ENCODE measurements at places on chromosomes 12 and 14.

DNA sequence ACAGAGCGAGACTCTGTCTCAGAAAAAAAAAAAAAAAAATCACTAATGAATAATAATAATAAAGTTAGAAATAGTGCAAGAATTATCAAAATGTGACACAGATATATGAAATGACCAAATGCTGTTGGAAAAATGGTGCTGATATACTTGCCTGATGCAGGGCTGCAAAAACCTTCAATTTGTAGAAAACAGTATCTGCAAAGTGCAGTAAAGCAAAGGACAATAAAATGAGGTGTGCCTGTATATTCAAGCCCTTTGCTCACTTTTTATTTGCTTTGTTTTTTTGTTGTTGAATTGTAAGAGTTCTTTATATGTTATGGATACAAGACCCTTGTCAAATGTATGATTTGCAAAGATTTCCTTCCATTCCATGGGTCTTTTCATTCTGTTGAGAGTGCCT, 9.0 kb upstream of the PAPOLA start:
- no peak for DNase-seq
- no peaks in the 10 kb centered on the region for H3K4me1 ChIP-seq
- no peak overlapping the region for H3K27ac ChIP-seq
- H3K36me3 ChIP-seq: no peaks in the 10 kb centered on the region
- no peaks in the 10 kb centered on the region for H3K27me3 ChIP-seq
- no peak overlapping the region for H3K4me3 ChIP-seq

- no peaks in the 10 kb centered on the region for H3K36me3 ChIP-seq
- H3K4me1 ChIP-seq: no peaks in the 10 kb centered on the region
- DNase-seq: no peak
- H3K27me3 ChIP-seq: no peaks in the 10 kb centered on the region
- no peak overlapping the region for H3K4me3 ChIP-seq
Measured at GRCh38 chr12:116126610-116127009, 150.9 kb downstream of the MED13L start.

DNA sequence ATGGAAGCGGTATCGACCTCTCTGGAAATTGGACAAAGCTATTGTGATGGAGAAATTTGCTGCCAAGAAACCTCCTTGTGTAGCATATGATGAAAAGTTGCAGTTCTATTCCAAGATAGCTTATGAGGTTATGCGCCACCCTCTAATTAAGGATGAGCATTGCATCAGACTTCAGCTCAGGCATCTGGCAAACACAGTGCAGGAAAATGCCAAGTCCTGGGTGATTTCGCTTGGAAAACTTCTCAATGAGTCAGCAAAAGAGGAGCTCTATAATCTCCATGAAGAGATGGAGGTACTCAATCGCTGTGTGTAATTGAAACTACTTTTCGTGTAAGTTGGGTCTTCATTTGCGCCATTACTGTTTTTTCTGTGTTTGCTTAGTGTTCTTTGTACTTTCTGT, 51.2 kb downstream of the DNAH10 start:
- no peak overlapping the region for H3K4me3 ChIP-seq
- H3K27me3 ChIP-seq: no peaks in the 10 kb centered on the region
- H3K4me1 ChIP-seq: no peaks in the 10 kb centered on the region
- no peaks in the 10 kb centered on the region for H3K36me3 ChIP-seq
- H3K27ac ChIP-seq: no peak overlapping the region

- H3K27ac ChIP-seq: peak overlapping the region; percentile 90
- DNase-seq: peak; percentile 90
- peaks cover 8% of the 10 kb centered on the region for H3K36me3 ChIP-seq
- H3K27me3 ChIP-seq: no peaks in the 10 kb centered on the region
- peak overlapping the region; percentile 86 for H3K4me3 ChIP-seq
Measured at GRCh38 chr12:120538281-120539156, 4.4 kb downstream of the RNF10 start.

DNA sequence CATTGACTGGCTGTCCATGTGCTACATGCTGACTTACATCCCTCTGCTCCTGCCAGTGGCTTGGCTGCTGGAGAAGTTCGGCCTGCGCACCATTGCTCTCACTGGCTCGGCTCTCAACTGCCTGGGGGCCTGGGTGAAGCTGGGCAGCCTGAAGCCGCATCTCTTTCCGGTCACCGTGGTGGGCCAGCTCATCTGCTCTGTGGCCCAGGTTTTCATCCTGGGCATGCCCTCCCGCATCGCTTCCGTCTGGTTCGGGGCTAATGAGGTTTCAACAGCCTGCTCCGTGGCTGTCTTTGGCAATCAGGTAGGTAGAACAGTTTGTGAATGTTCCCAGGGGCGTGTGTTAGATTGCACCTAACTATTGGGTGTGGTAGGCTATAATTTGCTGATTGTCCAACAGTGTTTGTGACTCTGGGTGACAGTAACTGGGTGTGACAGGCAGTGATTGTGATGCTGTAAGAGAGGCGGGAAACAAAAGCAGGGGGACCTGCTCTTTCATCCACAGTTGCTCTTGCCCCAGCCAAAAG, 981 bp downstream of the FLVCR2 start:
- no peak for DNase-seq
- peaks cover 12% of the 10 kb centered on the region for H3K4me1 ChIP-seq
- H3K27me3 ChIP-seq: no peaks in the 10 kb centered on the region
- peak overlapping the region; percentile 63 for H3K27ac ChIP-seq

DNA sequence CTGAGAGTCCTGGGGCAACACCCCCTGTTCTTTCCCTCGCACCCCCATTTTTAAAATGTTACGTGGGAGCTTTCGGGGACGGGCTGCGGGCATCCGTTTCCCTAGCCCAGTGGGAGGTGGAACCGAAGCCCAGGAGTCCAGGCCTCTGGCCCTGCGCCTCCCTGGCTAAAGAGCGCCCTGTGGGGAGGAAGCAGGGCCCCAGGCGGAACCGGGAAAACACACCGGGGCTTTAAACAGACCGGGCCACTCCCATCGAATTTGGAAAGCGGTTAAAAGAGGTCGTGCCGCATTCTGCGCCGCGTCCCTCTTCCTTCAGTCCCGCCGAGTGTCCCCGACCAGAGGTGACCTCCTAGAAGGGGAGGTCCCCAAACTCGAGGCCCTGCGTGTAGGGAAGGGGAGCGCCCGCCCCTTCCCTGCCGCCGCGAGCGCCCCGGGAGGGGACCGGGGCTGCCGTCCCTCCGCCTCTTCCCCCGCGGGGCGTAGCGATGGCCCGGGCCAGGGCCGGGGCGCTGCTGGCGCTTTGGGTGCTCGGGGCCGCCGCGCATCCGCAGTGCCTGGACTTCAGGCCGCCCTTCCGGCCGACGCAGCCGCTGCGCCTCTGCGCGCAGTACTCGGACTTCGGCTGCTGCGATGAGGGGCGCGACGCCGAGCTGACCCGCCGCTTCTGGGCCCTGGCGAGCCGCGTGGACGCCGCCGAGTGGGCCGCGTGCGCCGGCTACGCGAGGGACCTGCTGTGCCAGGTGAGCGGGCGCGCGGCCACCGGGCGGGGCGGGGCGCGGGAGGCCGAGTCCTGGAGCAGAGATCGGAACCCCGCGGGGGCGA, at the start of gene HHIPL1:
Gene HHIPL1, plus strand, starts transcription at position 407 of the 822 bp plus-strand sequence. Its CDS starts 79 bp downstream, at position 486.
- H3K4me1 ChIP-seq: no peaks in the 10 kb centered on the region
- peak within 1 kb of the TSS; percentile 45 for H3K4me3 ChIP-seq
- H3K36me3 ChIP-seq: no peaks in the 10 kb centered on the region
- no peak within 1 kb of the TSS for H3K27ac ChIP-seq
- DNase-seq: no peak

GRCh38 chr12:3218228-3219171, 141.3 kb downstream of the TSPAN9 start:
- H3K27ac ChIP-seq: peak overlapping the region; percentile 90
- H3K27me3 ChIP-seq: no peaks in the 10 kb centered on the region
- no peaks in the 10 kb centered on the region for H3K4me1 ChIP-seq
- H3K36me3 ChIP-seq: no peaks in the 10 kb centered on the region
- H3K4me3 ChIP-seq: no peak overlapping the region
- DNase-seq: peak; percentile 93

GRCh38 chr12:62296001-62296400, 35.8 kb downstream of the USP15 start:
- H3K27ac ChIP-seq: no peak overlapping the region
- H3K4me3 ChIP-seq: no peak overlapping the region
- peaks cover 22% of the 10 kb centered on the region for H3K36me3 ChIP-seq
- peaks cover 32% of the 10 kb centered on the region for H3K4me1 ChIP-seq
- DNase-seq: no peak

- H3K4me1 ChIP-seq: no peaks in the 10 kb centered on the region
- no peak overlapping the region for H3K4me3 ChIP-seq
- H3K36me3 ChIP-seq: no peaks in the 10 kb centered on the region
- no peaks in the 10 kb centered on the region for H3K27me3 ChIP-seq
- H3K27ac ChIP-seq: no peak overlapping the region
Measured at GRCh38 chr12:92470608-92471021, 232.2 kb upstream of the PLEKHG7 start.

DNA sequence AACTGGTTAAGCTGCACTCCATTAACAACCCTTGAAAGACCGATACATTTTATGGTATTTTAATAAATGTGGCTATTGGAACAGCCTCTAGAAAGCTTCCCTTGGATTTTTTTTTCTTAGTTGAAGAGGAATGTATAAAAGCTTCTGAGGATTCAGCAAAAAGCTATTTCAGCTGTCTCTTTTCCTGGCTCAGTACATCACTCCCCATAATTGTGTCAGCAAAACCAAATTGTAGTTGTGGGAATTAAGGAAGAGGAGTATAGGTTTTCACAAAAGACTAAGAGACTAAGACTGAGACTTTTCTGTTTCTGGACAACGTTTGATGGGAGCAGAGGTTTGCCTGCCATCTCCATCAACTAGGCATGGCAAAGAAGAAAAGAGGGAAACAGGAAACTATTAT, 106.5 kb downstream of the C12orf50 start:
- H3K36me3 ChIP-seq: no peaks in the 10 kb centered on the region
- no peak for DNase-seq
- H3K4me1 ChIP-seq: no peaks in the 10 kb centered on the region
- H3K27me3 ChIP-seq: no peaks in the 10 kb centered on the region
- H3K27ac ChIP-seq: no peak overlapping the region

DNA sequence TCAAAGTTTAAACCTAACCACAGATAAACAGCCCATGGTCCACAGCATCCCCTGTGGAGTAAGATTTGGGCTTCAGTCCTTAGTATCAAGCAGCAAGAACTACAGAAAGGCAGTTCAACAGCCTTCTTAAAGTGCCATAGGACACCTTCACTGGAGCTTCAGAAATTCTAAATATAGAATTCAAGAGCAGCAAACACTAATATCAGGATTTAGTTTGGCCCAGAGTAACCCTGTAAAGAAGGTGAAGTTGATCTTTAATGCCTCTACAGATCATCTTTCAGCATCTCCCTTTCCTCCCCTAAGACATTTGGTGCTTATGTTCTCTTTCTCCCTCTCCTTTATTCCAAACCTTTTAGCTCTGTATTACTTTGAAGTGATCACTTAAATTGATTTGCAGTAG, 59.5 kb upstream of the ARHGAP5 start:
- H3K4me1 ChIP-seq: peaks cover 12% of the 10 kb centered on the region
- no peaks in the 10 kb centered on the region for H3K27me3 ChIP-seq
- no peak overlapping the region for H3K27ac ChIP-seq

DNA sequence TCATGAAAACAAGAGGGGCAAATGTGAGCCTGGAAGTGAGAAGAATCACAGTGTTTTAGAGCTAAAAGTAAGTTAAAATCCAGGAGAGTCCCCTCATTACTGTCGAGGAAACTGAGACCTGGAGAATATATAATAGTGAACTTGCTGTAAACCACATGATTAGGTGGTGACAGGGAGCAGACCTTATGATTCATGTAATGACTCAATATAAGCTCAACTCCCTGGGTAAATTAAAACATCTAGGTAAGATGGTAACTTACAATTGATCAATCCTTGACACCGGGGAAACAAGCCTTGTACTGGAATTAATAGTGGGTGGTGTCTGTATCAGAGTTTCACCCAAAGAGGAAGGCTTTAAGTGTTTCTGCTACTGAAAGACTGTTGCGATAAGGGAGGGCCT, 269.3 kb downstream of the SNAPC1 start:
- H3K27me3 ChIP-seq: no peaks in the 10 kb centered on the region
- H3K27ac ChIP-seq: no peak overlapping the region
- DNase-seq: no peak
- H3K36me3 ChIP-seq: no peaks in the 10 kb centered on the region
- H3K4me3 ChIP-seq: no peak overlapping the region
- no peaks in the 10 kb centered on the region for H3K4me1 ChIP-seq

DNA sequence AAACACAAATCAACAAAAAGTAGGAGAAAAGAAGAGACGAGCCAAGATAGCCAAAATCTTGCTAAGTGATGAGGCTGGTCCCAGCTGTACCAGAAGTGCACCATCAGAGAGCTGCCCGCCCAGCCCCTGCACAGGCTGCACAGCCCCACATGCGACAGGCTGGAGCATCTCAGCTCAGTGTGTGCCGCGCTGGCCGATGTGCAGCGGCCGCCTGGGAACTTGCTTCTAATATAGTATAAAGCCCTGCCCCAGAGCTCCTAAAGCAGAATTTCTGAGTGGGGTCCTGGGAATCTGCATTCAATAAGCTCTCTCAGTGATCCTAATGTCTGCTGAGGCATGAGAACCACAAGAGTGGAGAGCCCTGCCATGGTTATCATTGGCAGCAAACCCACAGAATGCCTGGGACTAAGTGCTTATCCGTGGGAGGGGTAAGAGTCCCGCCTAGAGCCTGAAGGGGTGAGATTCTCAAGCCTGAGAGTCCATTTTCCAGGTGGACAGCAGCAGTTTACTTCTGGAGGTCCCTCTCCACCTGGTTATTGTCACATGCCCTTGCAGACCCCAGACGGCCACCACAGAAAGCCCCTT, 171.6 kb downstream of the DPF3 start:
- H3K4me1 ChIP-seq: no peaks in the 10 kb centered on the region
- H3K27me3 ChIP-seq: no peaks in the 10 kb centered on the region
- no peak overlapping the region for H3K27ac ChIP-seq

DNA sequence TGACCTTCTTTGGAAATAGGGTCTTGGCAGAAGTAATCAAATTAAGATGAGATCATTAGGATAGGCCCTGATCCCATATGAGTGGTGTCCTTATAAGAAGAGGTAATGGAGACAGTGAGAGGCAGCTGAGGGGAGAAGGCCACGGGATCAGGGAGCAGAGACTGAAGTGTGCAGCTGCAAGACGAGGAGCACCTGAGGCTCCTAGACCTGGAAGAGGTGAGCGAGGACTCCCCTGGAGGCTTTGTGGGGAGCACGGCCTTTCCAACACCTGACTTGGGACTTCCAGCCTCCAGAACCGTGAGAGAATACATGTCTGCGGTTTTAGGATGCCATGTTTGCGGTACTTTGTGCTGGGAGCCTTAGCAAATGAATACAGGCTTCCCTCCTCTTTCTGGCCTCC, 37.5 kb downstream of the LRTM2 start:
- no peak overlapping the region for H3K4me3 ChIP-seq
- DNase-seq: no peak
- H3K36me3 ChIP-seq: no peaks in the 10 kb centered on the region
- H3K4me1 ChIP-seq: no peaks in the 10 kb centered on the region
- H3K27me3 ChIP-seq: no peaks in the 10 kb centered on the region

- H3K4me1 ChIP-seq: no peaks in the 10 kb centered on the region
- no peak overlapping the region for H3K27ac ChIP-seq
- H3K4me3 ChIP-seq: no peak overlapping the region
- DNase-seq: no peak
- H3K36me3 ChIP-seq: no peaks in the 10 kb centered on the region
Measured at GRCh38 chr12:90013409-90013808, 304.8 kb upstream of the ATP2B1 start.

- H3K36me3 ChIP-seq: no peaks in the 10 kb centered on the region
- H3K27me3 ChIP-seq: no peaks in the 10 kb centered on the region
- no peak overlapping the region for H3K27ac ChIP-seq
- H3K4me3 ChIP-seq: no peak overlapping the region
Measured at GRCh38 chr12:42705863-42706262, 116.3 kb upstream of the PRICKLE1 start.

GRCh38 chr14:100864206-100864605, 38.3 kb downstream of the MEG3 start:
- no peak overlapping the region for H3K4me3 ChIP-seq
- H3K36me3 ChIP-seq: no peaks in the 10 kb centered on the region
- no peaks in the 10 kb centered on the region for H3K4me1 ChIP-seq
- peak; percentile 44 for DNase-seq
- H3K27me3 ChIP-seq: no peaks in the 10 kb centered on the region

Measured in tibial artery (tissue), 4 donors.